Occipital lobe (tissue), 3 donors: ENCODE measurements at places on chromosomes 5 and 9.

DNA sequence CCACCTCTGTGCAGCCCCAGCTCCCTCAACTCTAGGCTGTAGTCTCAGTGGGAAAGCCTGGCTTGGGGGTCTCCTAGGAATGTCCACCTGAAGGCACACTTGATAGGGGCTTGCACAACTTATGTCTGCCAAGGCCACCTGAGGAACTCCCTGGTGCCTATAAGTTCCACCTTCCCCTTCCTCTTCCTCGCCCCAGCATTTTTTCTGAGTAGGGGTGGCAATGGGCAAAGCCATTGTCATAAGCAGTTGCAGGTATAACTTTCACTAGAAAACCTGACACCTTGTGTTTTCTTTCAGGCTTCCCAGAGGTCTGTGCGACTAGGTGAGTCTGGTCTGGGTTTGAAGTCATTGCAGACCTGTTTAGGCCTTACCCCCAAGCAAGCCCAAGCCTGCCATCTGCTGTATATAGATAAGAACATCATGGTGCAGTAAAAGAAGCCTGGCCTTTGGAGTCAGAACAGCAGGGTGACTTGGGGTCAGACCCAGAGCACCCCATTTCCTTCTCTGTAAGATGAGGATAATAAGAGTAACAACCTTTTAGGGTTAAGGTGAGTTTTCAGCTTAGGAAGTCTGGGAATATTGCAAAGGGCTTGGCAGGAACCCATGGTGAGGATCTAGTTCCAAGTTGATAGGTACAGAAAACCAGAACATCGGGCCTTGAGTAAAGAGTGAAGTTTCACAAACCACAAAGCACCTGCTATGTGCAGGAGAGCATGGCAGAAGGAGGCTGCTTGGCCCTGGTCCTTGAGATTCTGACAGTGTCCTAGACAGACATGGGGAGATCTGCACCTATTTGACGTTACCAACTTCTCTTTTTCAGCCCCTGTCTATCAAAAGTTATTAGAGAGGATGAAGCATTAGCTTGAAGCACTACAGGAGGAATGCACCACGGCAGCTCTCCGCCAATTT is 33.8 kb downstream of the TGFBI start:
- no peak for DNase-seq

- DNase-seq = no peak
These were observed 38.7 kb upstream of the UBAP2 start for GRCh38 chr9:34087370-34087769.

DNA sequence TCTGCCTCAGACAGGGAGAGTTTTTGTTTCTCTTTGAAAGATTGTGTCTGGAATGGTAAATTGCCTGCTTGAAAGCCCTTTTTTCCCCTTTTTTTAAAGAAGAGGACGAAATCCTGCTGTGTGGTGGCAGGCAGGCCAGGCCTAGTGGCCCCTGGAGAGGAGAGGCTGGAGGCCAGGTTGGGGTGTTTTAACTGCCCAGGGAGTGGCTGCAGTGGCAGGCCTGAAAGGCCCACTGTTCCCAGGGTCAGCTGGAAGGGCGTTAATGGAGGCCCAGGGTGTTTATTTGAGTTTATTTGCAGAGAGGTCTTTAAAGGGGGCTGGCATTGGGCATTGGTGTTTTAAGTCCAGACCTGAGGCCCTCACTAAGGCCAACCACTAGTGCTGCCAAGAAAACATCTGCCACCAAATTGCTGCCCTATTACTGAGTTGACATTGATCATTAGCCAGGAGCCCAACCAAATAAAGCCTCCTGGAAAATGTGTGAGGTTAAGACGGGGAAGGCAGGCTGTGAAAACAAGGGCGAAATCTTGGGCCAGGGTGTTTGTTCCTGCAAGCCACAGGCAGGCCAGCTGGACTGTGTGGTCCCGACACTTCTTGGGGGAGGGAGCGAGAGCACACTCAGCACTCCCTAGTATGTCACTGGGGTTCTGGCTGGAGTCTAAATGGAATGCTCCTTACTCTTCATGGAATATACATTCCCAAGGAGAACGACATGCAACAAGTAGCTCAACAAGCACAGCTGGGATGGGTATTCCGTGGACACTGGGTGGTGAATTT is 5.0 kb downstream of the JADE2 start:
- no peak for DNase-seq

DNA sequence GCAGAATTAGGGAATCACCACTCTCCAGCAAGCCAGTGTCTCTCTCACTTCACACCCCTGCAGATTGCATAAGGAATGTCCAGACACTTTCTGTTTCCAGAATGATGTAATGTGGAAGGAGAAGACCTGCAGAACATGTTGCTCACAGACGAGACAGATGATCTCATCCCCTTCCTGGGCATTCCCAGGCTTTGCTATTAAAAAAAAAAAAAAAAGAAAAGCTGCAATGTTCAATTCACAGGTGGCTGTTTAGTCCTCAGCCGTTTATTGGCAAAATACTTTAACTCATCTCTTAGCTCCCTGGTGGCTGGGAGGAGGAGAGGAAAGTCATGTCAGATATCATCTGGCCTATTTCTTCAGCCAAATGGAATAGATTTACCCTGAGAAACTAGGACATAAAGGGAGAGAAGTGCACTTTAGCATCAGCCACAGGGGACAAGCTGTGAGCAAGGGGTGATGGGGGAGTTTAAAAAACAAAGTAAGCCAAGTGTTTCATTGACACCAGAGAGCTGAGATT is 95.9 kb upstream of the TNC start:
- DNase-seq = no peak

GRCh38 chr5:116475338-116475737 is 99.3 kb downstream of the SEMA6A start:
- DNase-seq = no peak

GRCh38 chr9:125732562-125732961 is 14.6 kb upstream of the PBX3 start:
- DNase-seq = no peak

DNA sequence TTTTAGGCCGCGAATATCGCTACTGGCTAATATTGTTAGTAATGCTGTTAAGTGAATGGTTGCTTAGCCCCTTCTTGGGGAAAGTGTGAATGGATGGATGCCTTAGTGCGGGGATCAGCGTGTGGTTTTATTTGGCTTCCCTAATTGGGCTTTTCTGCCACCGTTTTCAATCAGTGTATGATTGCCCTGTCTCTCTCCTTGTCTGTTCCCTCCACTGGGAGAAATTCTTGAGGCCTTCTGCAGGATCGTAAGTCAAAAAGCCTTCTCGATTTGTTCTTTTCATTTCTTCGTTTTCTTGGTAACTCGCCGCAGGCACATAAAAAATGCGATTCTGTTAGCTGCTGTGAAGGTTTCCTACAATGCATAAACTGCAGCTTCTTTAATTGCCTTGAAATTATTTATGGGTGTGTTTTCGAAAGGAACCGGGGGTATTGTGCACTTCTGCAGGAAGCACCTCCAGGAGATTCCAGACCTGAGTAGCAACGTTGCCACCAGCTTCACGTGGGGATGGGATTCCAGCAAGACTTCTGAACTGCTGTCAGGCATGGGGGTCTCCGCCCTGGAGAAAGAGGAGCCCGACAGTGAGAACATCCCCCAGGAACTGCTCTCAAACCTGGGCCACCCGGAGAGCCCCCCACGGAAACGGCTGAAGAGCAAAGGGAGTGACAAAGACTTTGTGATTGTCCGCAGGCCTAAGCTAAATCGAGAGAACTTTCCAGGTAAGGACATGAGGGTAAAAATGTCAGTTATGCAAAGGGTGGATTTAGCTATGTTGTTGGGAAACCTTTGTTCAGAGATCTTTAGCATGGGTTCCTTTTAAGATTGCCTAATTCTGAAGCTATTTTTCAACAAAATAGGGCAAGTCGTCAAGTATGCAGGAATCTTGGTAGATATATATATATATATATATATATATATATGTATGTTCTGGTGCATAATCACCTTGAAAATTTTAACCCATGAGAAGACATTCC is 700 bp downstream of the SKP2 start:
- no peak for DNase-seq

- no peak for DNase-seq
These were observed 57.3 kb downstream of the PHF2 start for GRCh38 chr9:93633492-93634221.

DNA sequence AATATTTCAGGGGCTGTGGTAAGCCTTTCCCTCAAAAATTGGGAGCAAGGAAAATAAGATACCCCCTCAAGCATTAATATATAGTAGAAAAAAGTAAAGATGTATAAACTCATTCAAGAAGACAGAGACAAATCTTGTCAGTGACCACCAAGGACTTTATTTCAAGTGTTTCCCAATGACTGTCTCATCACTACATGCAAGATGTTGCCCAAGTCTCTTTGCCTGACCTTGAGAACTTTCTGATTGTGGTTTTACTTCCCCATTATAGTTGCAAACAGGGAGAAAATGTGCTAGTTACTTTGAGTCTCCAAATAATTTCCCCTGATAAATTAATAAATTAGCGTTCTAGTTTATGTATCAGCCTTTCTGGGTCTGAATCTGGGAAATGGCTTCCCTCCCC is 4.0 kb upstream of the SLC46A2 start:
- no peak for DNase-seq

DNA sequence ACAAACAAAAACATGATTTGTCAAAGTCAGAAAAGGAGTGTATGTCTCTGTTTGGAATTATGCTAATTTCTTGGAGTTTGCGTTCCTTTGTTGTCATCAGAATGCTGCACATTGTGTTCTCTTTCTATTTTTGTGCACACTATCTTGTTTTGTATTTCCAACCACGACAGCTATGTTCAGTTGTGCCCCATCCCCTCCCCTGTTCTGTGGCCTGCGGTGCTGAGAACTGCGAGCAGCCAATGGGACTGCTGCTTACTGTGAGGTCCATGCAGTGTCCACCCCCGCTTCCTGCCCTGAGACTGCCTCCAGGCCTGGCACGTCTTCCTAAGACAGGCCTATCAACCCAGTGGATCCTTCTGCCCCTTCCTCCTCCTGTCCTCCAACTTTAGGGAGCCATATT is 76.8 kb downstream of the PALM2AKAP2 start:
- DNase-seq = peak; percentile 78

GRCh38 chr9:100586093-100586492 is 8.2 kb downstream of the CAVIN4 start:
- DNase-seq = no peak

- no peak for DNase-seq
These were observed 14.3 kb downstream of the PCAT7 start for GRCh38 chr9:94568972-94569712.

DNA sequence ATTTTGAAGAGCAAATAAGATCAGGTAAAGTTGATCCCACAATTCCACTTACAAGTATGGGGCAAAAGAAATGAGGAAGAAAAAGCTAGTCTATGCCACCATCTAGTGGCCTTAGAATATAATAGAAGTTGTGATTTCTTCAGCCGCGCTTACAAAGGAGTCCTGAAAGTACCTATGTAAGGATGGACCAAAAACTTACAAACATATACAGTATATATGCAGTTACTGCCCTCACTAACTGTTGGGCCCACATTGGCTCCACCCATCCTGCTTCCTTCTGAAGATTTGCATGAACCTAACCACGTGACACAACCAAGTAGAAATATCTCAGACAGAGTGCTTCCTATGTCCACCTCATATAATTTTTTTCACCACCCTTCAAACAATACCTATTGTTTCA is 11.7 kb upstream of the OR13D1 start:
- no peak for DNase-seq

DNA sequence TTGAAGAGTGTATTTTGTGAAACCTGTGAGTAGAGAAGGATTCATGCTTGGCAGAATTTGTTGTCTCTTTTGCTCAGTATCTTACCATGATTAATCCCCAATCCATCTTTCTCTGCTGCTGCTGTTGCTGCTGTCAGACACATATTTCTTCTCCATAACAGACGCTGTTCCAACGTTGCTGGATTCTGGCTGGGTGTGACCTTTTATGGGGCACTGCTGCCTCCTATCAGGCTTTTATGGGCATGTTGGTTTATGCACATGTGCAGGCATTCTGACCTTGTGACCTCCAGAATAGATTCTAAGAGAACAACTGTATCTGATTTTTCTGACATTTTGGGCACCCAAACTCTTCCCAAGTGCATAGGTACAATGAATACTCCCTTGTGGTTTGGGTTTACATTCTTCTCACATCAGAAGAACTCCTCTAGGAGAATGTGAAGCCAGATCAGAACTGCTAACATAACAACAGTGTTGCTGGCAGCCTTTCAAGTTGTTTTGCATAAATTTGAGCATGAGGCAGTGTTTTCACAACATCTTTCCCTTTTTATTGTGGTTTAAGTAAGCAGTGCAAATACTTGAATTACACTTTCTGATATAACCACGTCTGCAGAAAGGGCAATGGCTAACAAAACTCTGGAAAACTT is 9.2 kb upstream of the ISL1 start:
- DNase-seq = no peak

DNA sequence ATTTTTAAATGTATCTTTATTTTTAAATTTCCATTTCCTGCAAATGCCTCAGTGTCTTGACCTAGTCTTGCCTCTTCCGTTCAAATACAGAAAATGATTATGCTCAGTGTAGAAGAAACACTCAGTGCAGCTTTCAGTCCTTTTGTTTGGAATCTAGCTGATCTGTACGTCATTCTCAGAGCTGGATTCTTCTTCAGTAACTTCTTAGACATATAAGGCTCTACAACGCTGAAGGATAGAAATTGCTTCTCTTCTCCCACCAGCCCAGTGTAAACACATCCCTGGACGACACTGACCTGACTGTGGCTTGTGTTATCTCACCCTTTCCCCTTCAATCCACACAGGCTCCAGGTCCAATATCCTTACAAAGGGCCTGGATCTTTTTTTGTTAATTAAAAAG is 3.2 kb upstream of the ALDH1B1 start:
- no peak for DNase-seq

DNA sequence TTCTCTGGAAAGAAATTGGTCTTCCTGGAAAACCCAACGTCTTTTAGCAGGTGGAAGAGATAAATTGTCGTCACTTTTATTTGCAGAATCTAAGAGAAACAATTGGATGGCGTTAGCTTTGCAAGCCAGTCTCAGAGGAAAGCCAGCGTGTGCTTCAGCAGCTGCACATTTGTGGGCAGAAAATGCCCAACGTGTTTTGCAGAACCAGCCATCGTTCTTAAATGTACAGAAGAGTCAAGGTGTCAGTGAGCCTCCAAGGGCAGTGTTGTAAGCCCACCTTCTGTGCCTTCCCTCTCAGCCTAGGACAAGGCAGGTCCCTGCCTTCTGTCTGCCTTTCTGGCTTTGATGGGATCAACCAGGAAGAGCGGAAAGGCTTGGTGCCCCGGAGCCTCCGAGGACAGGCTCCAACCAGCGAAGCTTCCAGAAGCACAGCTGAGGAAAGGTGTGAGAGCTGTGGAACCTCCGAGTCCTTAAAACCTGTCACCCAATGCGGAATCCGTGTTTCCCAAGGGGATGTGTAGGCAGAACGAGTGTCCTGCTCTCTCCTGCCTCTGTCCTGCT is 116.0 kb upstream of the IRX2 start:
- DNase-seq = no peak

DNA sequence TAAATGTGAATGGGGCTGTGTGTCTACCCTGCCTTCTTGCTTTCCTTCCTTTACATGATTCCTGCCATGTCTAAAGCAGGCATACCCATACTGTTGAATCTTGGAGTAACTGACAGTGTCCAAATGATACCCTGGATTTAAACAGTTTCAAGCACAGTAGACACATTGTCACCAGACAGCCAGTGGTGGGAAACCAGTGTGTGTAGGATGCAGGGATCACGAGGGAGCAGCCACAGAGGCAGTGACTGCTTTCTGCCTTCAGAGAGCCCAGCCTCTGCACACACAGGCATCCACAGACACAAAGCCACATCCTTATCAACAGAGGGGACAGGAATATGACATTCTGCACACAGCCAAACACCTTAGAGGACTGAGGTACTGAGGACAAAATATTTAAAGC is 184.2 kb upstream of the TBCA start:
- DNase-seq = no peak
